ENCODE measurements at places on chromosomes 3 and 15.

DNA sequence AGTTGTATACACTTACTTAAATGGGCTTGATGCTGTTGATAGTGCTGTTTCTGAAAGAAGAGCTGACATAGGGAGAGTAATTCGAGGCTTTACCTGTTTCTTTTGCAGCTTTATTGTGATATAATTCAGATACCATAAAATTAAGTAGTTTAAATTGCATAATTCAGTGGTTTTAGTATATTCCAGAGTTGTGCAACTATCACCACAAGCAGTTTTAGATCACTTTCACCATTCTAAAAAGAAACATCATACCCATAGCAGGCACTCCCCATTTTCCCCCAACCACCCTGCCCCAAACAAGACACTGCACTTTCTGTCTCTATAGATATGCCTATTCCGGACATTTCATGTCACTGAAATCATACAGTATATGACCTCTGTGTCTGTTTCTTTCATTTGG, 98.5 kb downstream of the MTHFS start:
- H3K27me3 ChIP-seq: no peaks in the 10 kb centered on the region
- H3K4me3 ChIP-seq: no peak overlapping the region
- DNase-seq: no peak
- no peak overlapping the region for H3K27ac ChIP-seq

GRCh38 chr3:6803619-6804018, 57.3 kb upstream of the GRM7 start:
- no peaks in the 10 kb centered on the region for H3K4me1 ChIP-seq
- no peaks in the 10 kb centered on the region for H3K27me3 ChIP-seq
- H3K36me3 ChIP-seq: no peaks in the 10 kb centered on the region
- no peak for DNase-seq

GRCh38 chr3:155512867-155513261, 219.4 kb upstream of the STRIT1 start:
- H3K4me3 ChIP-seq: no peak overlapping the region
- no peaks in the 10 kb centered on the region for H3K27me3 ChIP-seq
- H3K4me1 ChIP-seq: no peaks in the 10 kb centered on the region
- no peaks in the 10 kb centered on the region for H3K36me3 ChIP-seq

DNA sequence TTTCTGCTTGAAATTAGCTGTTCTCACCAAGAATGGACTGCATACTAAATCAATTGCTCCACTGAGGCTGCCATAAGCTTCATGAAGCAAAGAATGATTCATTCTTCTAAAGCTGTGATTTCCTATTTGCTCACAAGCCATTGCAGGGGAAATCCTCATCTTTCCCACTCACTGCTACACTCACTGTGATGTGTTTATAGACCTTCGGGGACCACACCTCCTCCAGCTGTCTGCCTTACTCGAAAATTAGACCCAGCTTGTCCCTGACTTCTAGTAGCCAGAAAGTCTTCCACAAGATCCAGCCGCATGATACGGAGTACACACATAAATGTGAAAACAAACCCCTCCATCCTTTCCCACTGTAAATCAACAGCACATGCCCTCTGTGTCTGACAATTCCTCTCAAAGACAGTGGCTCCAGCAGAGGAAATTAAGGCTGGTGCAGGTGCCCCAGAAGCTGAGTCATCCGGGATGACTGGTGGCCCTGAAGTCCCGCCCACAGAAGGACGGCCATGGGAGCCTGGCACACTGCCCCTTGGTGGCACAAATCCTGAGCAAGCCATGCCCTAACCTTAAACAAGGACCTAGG, 172.0 kb downstream of the STT3B start:
- DNase-seq: peak; percentile 73
- H3K36me3 ChIP-seq: no peaks in the 10 kb centered on the region
- H3K27ac ChIP-seq: no peak overlapping the region
- H3K4me1 ChIP-seq: no peaks in the 10 kb centered on the region
- H3K4me3 ChIP-seq: no peak overlapping the region

DNA sequence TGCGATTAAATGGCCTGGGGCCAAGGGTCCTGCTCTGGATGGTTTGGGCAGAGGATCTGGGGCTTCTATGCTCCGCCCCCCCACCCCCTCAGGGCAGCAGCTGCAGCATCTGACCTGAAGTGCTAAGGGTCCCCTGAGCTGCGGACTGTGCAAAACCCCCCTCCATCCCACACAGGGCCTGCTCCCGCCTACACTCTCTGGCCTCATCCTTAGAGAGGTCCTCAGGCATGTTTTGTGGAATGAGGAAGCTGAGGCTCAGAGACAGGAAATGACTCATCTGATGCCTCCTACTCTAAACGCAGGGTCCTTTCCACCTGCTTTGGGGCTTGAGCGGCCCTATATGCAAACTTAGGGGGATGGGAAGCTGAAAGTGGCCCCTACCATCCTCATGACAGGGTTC, 59.5 kb upstream of the CTSH start:
- no peaks in the 10 kb centered on the region for H3K4me1 ChIP-seq
- no peak for DNase-seq
- H3K36me3 ChIP-seq: no peaks in the 10 kb centered on the region
- no peak overlapping the region for H3K27ac ChIP-seq
- no peaks in the 10 kb centered on the region for H3K27me3 ChIP-seq
- no peak overlapping the region for H3K4me3 ChIP-seq

Data from colonic mucosa (tissue), 4 donors.